NCI-H526 (cell line): ENCODE measurements at places on chromosomes 4 and X.

DNA sequence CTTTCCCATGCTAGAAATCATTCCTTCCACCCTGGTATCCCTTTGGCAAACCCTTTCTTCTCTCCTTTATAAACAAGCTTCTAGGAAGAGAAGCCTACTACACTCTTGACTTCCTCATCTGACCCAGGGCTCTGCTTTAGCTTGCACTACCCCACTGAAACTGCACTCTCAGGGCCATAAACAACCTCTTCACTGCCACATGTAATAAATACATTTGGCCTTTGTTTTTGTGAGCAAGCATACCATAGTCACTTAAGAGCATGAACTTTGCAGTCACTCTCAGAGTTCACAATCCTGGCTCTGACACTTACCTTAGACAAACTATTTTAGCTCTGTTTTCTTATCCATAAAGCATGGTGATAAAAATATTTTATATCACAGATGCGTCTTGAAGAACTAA is 50.7 kb upstream of the USP38 start:
- DNase-seq: no peak

DNA sequence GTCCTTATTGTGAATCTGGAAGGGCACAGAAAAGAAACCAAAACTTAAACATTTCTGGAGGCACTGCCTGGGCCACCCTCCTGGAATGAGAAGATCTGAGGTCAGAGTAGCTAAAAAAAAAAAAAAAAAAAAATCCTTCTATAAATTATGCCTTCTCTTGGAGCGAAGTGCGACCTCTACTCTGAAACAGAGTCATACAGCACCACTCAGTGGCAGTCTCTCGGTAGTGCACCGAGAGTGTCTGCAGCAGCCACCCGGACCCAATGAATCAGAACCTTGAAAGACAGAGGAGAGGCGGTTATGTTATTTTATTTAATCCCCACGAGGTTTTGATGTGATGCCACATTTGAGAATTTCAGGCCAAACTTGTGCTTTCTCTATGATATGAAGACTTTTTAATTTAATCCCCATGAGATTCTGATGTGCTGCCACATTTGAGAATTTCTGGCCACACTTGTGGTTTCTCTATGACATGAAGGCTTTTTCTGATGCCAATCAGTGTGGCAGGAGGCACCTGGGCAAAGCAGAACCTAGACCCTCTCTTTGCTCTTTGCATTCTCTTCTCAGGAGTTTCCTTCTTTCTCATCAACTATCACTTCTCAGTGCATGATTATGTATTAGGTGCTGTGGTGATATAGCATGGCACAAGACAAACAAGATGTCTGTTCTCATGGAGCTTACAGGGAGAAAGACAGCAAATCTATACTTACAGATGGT is 5.6 kb upstream of the CT47C1 start:
- peak; percentile 55 for DNase-seq

GRCh38 chr4:95535180-95535579 is 13.6 kb downstream of the UNC5C start:
- no peak for DNase-seq

- DNase-seq: no peak
These were observed 32.0 kb upstream of the COL25A1 start for GRCh38 chr4:109334129-109335105.

DNA sequence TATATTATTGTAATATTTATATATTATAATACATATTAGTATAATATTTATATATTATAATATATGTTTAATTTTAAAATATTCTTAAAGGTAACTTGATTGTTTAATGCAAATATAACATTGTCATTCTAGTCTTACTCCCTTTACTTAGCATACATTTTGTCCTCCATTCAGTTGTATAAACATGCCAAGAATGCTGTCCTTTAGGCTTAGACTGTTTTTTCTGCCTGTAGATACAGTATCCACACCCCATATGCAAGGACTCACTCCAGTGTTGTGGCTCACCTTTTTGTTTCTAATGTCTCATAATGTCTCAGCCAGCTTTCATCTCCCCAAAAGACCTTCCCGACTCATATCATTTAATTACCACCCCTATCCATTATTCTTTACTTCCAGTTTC is 2110.0 kb downstream of the PCDH7 start:
- DNase-seq: no peak

GRCh38 chrX:41043196-41043595 is 42.0 kb upstream of the USP9X start:
- no peak for DNase-seq
